Esophagus squamous epithelium (tissue), 5 donors: ENCODE measurements at places on chromosomes 13 and 19. TPM values are rescaled to one million over a fixed set of nuclear protein-coding genes. Genes with fewer than 3 reads are reported as not detected.
A peak's percentile ranks its signal among the peaks of the same experiment; 100 is the strongest.

The ZNF615 gene
- total RNA-seq, result 13.9 TPM

The CATSPERD gene
- total RNA-seq, result 0.19 TPM

The BEST2 gene
- not detected for total RNA-seq

The CACNG8 gene
- not detected for total RNA-seq

The CCDC169 gene
- under 0.01 TPM for total RNA-seq

The OVOL3 gene
- total RNA-seq, result not detected

The ZNF813 gene
- 3.2 TPM for total RNA-seq

The PRODH2 gene
- total RNA-seq, result not detected

The CFAP97D2 gene
- total RNA-seq, result not detected

The EXOC3L2 gene
- total RNA-seq, result 0.95 TPM

The CGB2 gene
- total RNA-seq, result not detected

The PROZ gene
- not detected for total RNA-seq

The PSG6 gene
- not detected for total RNA-seq

The IGFL3 gene
- total RNA-seq, result not detected

- no peaks in the 10 kb centered on the region for H3K4me1 ChIP-seq
- no peak overlapping the region for H3K27ac ChIP-seq
- no peaks in the 10 kb centered on the region for H3K36me3 ChIP-seq
- H3K4me3 ChIP-seq, result no peak overlapping the region
- no peaks in the 10 kb centered on the region for H3K27me3 ChIP-seq
- DNase-seq, result no peak
Observed at GRCh38 chr13:109331898-109332297, 454.5 kb downstream of the IRS2 start.

GRCh38 chr13:30151388-30151787 is 156.0 kb downstream of the KATNAL1 start:
- no peak overlapping the region for H3K4me3 ChIP-seq
- no peak for DNase-seq
- H3K27me3 ChIP-seq, result peaks cover 11% of the 10 kb centered on the region
- peaks cover 4% of the 10 kb centered on the region for H3K4me1 ChIP-seq
- no peaks in the 10 kb centered on the region for H3K36me3 ChIP-seq

DNA sequence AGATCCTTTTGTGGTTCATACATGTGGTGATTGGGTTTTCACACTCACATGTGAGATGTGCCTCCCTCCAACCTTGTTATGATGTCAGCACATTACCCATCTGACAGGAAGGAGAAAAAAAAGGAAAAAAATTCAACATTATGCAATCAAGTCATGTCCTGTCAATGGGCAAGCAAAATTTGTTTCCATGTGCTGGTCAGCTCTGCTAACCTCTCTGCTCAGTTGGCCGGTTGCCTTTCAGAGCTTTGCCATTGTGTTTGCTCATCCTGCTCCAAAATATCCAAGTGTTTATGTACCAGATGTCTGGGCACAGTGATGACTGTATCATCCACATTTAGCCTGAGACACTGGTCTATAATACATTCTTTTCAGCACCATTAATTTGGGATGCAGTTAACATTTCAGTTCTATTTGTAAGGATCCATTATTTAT is 27.0 kb upstream of the METTL21C start:
- H3K4me3 ChIP-seq, result no peak overlapping the region
- no peak for DNase-seq
- H3K4me1 ChIP-seq, result no peaks in the 10 kb centered on the region
- H3K27me3 ChIP-seq, result no peaks in the 10 kb centered on the region
- H3K27ac ChIP-seq, result no peak overlapping the region

DNA sequence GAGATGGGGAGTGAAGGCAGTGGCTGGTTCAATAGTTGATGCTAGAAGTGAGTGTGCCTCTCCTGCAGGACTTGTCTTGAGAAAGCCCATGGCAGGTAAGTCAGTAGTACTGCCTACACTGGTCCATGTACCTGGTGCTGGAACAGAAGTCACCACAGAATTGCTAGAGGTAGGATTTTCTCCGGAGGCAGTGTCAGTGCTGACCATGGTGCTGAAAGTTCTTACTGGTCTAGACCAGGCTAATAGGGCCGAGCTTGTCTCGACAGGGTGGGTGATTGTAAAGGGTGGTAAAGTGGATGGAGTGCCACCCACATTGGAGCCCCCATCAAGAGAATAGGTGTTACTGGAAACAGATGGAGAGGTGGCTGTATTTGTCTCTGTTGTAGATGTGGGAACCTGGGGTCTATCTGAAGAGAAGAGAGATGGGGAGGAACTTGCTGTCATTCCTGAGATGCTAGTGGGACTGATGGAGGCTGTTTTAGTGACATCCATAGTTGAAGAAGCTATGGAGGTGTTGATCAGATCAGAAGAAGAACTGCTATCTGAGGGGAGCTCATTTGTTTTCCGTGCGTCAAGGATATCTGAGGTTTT is 36.6 kb downstream of the MUC16 start:
- H3K4me1 ChIP-seq, result no peaks in the 10 kb centered on the region
- H3K27me3 ChIP-seq, result no peaks in the 10 kb centered on the region
- DNase-seq, result no peak
- H3K27ac ChIP-seq, result no peak overlapping the region

DNA sequence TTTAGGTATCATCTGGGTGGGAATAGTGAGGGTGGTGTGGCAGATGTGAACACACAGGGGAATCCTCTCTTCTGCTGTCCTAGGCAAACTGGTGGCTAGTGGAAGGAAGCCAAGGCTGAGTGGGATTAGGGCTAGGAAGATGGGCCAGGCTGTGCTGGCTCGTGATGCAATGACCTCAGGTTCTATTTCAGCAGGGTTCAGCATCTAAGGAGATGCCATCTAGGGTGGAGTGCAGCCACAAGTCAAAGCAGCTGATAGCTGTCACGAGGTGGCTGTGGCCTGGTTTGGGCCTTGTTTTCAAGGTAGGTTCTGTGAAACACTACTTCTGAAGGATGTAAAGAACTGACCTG is 21.6 kb downstream of the ARL11 start:
- no peaks in the 10 kb centered on the region for H3K36me3 ChIP-seq
- H3K27me3 ChIP-seq, result no peaks in the 10 kb centered on the region
- no peaks in the 10 kb centered on the region for H3K4me1 ChIP-seq
- no peak overlapping the region for H3K27ac ChIP-seq

DNA sequence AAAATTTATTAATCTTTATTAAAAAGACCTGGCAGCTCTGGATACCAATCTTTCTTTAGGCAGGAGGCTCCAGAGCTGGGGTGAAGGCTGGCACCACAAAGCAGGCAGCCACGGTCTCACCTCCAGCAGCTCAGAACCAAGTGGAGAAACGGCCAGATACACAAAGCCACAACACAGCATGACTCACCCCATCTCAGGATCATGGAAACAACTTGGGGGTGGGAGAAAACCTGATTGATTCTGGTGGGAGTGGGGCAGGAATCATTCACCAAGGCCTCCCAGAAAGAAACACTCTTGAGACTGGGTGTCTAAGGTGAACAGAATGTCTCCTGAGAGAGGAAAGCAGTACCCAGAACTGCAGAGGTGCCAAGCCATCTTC is 64.2 kb downstream of the CRYL1 start:
- H3K4me3 ChIP-seq, result no peak overlapping the region
- no peak for DNase-seq
- no peaks in the 10 kb centered on the region for H3K27me3 ChIP-seq
- no peaks in the 10 kb centered on the region for H3K36me3 ChIP-seq
- peaks cover 19% of the 10 kb centered on the region for H3K4me1 ChIP-seq

- no peaks in the 10 kb centered on the region for H3K27me3 ChIP-seq
- H3K4me3 ChIP-seq, result no peak overlapping the region
- DNase-seq, result no peak
- H3K27ac ChIP-seq, result no peak overlapping the region
- peaks cover 24% of the 10 kb centered on the region for H3K36me3 ChIP-seq
Observed at GRCh38 chr19:615619-616018, 17.7 kb downstream of the POLRMT start.

GRCh38 chr13:94140511-94140910 is 339.0 kb downstream of the DCT start:
- DNase-seq, result no peak
- no peaks in the 10 kb centered on the region for H3K36me3 ChIP-seq
- no peak overlapping the region for H3K27ac ChIP-seq

GRCh38 chr13:106916329-106916976 is 348.5 kb upstream of the ARGLU1 start:
- DNase-seq, result no peak
- H3K27me3 ChIP-seq, result no peaks in the 10 kb centered on the region
- no peaks in the 10 kb centered on the region for H3K36me3 ChIP-seq
- no peaks in the 10 kb centered on the region for H3K4me1 ChIP-seq
- no peak overlapping the region for H3K27ac ChIP-seq
- no peak overlapping the region for H3K4me3 ChIP-seq

DNA sequence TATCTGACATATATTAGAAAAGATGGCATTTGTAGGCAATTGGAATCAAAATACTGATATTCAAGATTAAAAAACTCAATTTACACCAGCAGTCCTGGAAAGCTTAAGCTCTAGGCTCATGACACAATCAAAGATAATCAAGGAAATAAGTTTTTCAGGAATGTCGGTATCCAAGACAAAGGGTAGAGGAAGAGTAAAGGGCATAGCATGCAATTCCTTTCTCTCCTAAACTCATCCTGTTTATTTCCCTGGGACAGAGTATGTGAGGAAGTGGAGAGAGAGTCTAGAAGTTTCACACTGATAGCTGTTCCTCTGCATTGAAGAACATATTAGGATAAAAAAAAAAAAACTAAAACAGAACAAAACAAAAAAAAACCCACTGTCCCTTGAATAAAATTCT is 2452.1 kb downstream of the PCDH9 start:
- H3K4me3 ChIP-seq, result no peak overlapping the region
- no peaks in the 10 kb centered on the region for H3K36me3 ChIP-seq
- DNase-seq, result no peak
- H3K4me1 ChIP-seq, result no peaks in the 10 kb centered on the region

DNA sequence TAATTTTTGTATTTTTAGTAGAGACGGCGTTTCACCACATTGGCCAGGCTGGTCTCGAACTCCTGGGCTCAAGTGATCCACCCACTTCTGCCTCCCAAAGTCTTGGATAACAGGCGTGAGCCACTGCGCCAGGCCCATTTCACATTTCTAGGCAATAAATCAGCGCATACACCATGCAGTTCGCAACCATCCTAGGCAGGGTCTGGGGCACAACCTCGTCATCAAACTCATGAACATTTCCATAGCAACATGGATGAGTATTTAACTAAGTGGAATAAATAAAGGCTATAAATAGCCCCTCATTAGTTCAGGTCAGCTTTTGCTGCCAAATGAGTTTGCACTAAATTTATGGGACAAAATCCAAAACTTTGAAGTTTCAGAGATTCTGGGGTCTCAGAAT is 8.2 kb downstream of the MEIS3 start:
- no peak overlapping the region for H3K27ac ChIP-seq
- no peaks in the 10 kb centered on the region for H3K27me3 ChIP-seq
- no peaks in the 10 kb centered on the region for H3K4me1 ChIP-seq
- no peak overlapping the region for H3K4me3 ChIP-seq

- no peak for DNase-seq
- H3K4me1 ChIP-seq, result peaks cover 21% of the 10 kb centered on the region
- H3K36me3 ChIP-seq, result no peaks in the 10 kb centered on the region
- no peak overlapping the region for H3K4me3 ChIP-seq
Observed at GRCh38 chr19:12913851-12914690, 5.0 kb downstream of the SYCE2 start.

DNA sequence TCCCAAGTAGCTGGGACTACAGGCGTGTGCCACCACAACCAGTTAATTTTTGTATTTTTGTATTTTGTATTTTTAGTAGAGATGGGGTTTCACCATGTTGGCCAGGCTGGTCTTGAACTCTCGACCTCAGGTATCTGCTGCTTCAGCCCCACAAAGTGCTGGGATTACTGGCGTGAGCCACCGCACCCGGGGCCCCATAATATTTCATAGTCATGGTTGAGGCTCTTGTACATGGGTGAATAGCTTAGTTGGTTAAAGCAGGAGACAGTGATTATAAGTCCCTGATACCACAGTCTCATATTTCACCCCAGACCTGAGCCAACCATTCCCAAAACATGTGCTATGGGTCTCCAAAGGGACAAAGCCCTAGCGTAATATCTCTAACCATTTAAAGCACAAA is 26.1 kb downstream of the MBNL2 start:
- H3K4me1 ChIP-seq, result peaks cover 84% of the 10 kb centered on the region
- peak overlapping the region; percentile 59 for H3K27ac ChIP-seq
- H3K4me3 ChIP-seq, result no peak overlapping the region
- no peaks in the 10 kb centered on the region for H3K36me3 ChIP-seq
- DNase-seq, result no peak

DNA sequence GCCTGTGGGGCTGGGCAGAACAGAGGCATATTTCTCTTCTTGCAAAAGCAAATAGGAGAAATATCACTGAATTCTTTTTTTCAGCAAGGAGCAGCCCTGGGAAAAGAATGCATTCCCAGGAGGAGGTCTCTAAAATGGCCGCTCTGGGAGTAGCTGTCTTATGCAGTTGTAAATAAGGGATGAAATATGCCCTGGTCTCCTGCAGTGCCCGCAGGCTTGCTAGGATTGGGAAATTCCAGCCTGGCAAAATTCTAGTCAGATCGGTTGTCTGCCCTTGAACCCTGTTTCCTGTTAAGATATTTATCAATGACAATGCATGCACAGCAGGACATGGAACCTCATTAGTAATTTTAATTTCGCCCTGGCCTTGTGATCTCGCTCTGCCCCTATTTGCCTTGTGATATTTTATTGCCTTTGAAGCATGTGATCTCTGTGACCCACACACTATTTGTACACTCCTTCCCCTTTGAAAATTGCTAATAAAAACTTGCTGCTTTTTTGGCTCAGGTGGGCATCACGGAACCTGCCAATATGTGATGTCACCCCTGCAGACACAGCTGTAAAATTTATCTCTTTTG is 1993.2 kb downstream of the PCDH9 start:
- no peak for DNase-seq
- H3K4me3 ChIP-seq, result no peak overlapping the region
- H3K27ac ChIP-seq, result no peak overlapping the region
- no peaks in the 10 kb centered on the region for H3K36me3 ChIP-seq
- no peaks in the 10 kb centered on the region for H3K27me3 ChIP-seq

DNA sequence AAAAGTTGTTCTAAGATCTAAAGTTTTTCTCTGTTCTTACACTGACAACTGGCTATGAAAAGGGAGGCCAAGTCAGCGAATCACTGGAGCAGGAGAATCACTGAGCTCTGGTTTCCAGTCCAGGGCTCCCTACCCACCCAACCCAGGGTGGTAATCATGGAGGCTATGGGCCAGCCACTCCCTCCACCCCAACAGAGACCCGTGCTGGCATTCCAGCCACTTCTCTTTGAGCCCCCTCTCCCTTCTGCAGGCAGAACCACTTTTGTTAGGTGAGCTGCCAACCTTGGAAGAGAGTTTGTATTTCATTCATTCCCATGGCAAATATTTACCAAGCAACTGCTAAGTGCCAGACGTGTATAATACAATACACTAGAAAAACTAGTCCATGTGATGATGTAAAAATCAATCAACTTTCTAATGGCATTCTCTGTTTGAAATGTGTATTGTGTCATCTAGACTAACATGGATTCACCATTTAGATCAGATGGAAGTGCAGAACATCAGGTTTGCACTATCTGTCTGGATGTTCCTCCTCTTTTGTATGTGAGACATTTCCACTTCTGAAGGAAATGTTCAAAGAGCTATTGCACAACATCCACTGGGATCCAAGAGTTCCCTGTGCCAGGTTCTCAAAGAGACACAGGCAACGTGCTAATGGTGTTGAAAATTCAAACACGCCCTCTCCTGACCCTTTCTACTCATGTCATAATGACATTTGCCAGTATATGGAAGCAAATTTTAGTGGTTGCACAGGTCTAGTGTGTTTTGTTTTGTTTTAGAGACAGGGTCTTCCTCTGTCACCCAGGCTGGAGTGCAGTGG is 5.3 kb downstream of the MLNR start:
- no peak for DNase-seq
- H3K27ac ChIP-seq, result no peak overlapping the region
- no peaks in the 10 kb centered on the region for H3K36me3 ChIP-seq
- H3K4me1 ChIP-seq, result peaks cover 5% of the 10 kb centered on the region

- H3K27ac ChIP-seq, result peak overlapping the region; percentile 86
- DNase-seq, result no peak
- H3K4me1 ChIP-seq, result peaks cover 18% of the 10 kb centered on the region
- peak overlapping the region; percentile 75 for H3K4me3 ChIP-seq
- no peaks in the 10 kb centered on the region for H3K27me3 ChIP-seq
- no peaks in the 10 kb centered on the region for H3K36me3 ChIP-seq
Observed at GRCh38 chr13:20118268-20119140, 42.3 kb downstream of the GJA3 start.
